Progenitor cell of endocrine pancreas (in vitro differentiated cells): ENCODE measurements at places on chromosomes 16 and 17.

DNA sequence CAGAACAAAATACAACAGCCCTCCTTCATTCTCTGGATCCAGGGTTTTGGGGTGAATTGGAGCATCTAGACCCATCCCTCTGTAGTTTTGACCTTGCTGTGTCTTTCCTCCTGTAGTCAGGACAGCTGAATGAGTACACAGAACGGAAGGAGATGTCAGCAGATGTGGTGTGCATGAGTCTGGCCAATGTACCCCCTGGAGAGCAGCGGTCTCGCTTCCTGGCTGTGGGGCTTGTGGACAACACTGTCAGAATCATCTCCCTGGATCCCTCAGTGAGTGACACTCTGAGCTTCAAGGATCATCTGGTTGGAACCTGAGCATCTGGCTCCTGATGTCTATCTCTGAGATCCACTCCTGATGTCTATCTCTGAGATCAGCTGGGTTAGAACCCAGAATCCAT lies 32.4 kb downstream of the SF3B3 start:
- no peak for DNase-seq

- DNase-seq: no peak
These were observed 59.3 kb upstream of the MRTFB start for GRCh38 chr16:14011846-14012245.

GRCh38 chr16:11316331-11317015 lies 28.8 kb upstream of the RMI2 start:
- no peak for DNase-seq

GRCh38 chr16:19696328-19696727 lies 21.7 kb downstream of the KNOP1 start:
- DNase-seq: no peak

- no peak for DNase-seq
These were observed 38.4 kb downstream of the ABAT start for GRCh38 chr16:8712589-8713361.

GRCh38 chr17:54969658-54970572 lies 1.4 kb downstream of the STXBP4 start:
- no peak for DNase-seq

GRCh38 chr16:4465977-4466779 lies 8.2 kb downstream of the NMRAL1 start:
- DNase-seq: no peak

GRCh38 chr17:33335491-33336173 lies 42.5 kb upstream of the ASIC2 start:
- DNase-seq: no peak

DNA sequence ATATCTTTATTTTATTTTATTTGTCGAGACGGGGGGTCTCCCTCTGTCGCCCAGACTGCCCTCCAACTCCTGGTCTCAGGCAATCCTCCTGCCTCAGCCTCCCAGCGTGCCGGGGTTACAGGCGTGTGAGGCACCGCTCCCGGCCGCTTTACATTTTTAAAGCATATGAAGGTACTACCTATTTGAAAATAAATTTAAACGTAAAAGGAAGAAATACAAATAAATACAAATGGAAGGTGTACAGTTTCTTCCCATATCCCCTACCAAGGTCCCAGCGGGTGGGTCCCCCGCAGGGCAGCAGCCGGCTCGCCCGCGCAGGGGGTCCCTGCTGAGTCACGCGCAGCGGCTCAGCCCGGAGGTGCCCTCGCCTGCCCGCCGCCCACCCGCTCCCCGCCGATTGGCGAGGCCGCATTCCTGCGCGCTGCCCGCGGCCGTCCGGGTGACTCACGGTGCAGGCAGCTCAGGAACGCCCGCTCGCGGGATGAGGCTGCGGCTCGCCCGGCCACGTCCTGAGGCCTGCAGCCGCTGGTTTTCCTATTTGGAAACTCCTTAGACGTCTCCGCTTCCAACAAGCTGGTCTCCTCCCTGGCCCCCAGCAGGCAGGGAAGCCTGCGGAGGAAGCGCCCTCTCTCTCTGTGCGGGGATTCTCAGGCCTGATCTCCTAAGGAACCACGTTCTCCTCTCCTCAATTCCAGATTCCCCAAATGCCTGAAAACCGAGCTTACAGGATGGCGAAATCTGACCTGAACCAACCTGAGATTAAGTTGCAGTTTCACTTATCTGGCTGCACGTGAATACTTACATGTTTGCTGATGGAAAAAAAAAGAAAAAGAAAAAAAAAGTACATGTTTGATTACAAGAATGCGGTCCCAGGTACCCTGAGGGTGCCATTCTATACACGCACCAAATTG lies 54.8 kb upstream of the MAP3K14 start:
- peak; percentile 83 for DNase-seq

GRCh38 chr16:70602831-70603230 lies 43.5 kb upstream of the IL34 start:
- DNase-seq: no peak

DNA sequence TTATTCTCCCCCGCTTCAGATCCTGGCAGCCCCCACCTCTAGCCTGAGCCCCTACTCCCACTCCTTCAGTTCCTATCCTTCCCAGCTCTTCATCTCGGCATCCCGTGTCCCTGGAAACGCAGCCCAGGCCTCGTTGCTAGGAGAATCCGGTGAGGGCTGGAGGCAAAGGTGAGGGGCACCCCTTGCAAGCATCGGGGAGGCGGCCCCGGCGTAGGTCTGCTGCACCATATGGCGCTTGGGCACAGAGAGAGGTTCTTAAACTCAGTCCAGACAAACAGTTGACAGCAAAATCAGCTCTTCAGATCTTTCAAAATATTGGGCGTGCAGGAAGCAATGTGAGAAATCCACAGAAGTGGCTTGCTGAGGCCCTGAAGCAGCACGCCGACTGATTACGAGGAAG lies 15.0 kb downstream of the SLC38A8 start:
- no peak for DNase-seq

DNA sequence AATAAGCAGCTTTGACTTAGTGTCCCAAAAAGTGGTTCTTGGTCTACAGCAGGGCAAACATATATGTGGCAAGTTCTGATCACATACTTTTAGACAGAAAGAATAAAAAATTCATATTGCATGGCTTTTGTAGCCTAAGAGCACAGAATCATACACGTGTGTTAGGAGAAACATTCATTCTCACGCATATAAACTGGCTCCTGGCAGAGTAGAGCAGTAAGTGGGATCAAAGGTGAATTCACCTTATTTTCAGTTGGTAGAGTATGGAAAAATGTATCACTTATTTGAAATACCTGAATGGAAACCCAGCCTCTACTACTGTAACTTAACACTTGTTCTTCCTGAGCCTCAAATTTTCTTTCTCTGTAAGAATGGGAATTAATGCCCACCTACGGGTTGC lies 34.8 kb downstream of the DGKE start:
- DNase-seq: no peak

GRCh38 chr16:88737298-88738150 lies 31.2 kb downstream of the CTU2 start:
- DNase-seq: peak; percentile 70

- DNase-seq: no peak
These were observed 151.0 kb upstream of the CDH11 start for GRCh38 chr16:65272699-65273414.

- DNase-seq: no peak
These were observed 169.3 kb downstream of the CDH13 start for GRCh38 chr16:82796047-82796446.
